ENCODE measurements at places on chromosomes 6 and 20.

DNA sequence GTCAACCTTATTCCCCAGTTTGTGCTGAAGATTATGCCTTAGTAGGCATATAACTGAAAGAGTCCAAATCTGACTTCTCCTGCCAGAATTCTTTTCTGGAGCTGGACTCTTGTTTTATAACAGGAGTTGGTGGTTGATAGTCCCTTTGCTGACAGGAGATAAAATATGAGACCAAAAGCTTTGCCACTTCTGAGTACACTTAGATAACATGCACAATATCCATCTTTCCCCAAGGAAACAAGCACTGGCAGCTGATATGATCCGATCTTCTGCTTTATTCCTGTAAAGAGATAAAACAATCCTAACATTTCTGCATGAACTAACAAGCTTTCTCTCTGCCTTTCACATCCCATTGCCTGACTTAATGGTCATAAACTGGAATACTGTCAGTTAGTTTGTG lies 1265.4 kb upstream of the ADGRB3 start:
- no peak for DNase-seq

GRCh38 chr6:155207223-155207622 lies 56.6 kb upstream of the CLDN20 start:
- no peak for DNase-seq

- no peak for DNase-seq
Observed at GRCh38 chr20:45152405-45152804, 22.3 kb upstream of the PI3 start.

- DNase-seq = no peak
Observed at GRCh38 chr6:50889935-50890334, 71.3 kb downstream of the TFAP2B start.

DNA sequence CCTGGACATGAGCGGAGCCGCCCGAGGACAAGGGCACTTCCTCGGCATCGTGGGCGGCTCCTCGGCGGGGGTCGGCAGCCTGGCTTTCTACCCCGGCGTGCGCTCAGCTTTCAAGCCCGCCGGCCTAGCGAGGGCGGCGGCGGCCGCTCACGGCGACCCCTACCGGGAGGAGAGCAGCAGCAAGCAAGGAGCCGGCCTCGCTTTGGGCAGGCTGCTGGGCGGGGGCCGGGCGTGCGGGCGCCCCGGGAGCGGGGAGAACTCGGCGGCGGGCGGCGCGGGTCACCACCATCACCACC lies 6.7 kb downstream of the PRDM13 start:
- DNase-seq = peak; percentile 62

DNA sequence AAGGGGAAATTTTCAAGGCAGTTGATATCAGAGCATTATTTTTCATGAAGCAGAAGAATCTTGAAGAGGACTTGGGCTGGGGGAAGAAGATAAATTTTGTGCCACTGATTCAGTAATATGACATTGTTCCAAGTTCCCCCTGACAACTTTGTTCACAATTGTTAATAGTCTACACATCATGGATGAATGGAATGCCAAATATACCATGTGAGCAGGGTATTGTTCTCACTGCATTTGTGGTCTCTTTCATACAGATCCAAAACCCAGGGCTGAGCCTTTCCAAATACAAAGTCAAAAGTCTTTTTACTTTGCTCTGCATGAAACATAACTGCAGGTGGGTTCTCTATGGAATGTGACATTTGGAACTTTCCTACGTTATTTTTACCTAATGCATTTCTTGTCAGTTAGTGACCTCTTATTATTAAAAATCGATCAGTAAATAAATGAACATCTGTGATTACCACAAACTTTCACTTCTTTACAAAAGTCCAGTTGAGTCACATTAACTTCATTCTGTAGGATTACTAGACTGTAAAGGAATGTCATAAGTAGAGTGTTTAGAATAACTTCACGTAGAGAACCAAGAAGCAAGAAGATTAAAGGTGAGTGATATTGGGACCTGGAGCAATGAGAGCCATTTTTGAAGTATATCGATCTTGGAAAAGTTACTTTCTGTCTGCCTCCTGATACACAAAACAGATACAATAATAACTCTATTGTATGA lies 100.9 kb downstream of the RCAN2 start:
- DNase-seq = no peak

GRCh38 chr6:33272275-33273128 lies 627 bp downstream of the RPS18 start:
- no peak for DNase-seq

DNA sequence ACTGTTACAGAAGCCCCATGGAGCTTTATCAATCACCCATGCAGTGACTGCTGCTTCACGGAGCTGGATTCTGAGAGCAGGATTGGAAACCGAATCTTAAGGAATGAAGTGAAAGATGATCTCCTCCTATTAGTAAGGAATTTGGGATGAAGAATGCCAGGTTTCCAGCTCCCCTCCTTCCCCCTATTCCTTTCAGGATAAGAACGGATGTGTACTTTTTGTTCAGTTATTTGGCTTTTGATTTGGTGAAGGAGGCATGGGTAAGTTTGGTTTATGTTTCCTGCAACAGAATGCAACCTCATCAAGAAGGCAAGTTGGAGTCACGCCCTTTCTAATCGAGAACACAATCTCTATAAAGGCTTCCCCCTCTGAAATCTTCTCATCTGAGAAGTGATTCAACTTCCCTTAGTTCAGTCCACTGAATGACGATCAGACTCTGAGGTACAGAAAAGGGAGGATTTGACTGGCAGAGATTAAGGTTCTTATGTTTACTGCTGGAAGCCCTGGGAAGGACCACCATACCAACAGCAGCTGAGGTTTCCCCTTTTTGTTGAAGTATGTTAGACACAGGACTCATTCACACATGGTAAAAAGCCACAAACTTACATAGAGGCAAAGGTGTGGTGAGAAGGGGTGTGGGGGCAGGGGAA lies 5.5 kb downstream of the ELMO2 start:
- peak; percentile 30 for DNase-seq

GRCh38 chr6:16518265-16518664 lies 243.0 kb downstream of the ATXN1 start:
- no peak for DNase-seq

GRCh38 chr20:25275813-25276532 lies 28.1 kb downstream of the PYGB start:
- no peak for DNase-seq

- DNase-seq = no peak
Observed at GRCh38 chr20:34389954-34390555, 27.0 kb downstream of the ITCH start.

DNA sequence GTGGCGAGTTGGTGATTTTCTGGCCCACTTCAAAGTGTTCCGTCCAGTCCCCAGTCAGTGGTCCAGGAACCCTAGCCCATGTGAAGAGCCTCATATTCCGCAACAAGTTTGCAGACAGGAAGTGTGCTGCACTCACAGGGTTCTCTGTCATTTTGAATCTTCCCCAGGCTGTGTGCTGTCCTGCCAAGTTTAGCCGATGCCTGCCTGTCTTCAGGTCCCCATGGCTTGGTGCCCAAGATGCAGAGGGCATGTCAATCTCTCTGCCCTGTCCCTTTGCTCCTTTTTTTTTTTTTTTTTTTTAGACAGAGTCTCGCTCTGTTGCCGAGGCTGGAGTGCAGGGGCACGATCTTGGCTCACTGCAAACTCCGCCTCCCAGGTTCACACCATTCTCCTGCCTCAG lies 69.9 kb upstream of the ATXN1 start:
- DNase-seq = no peak

DNA sequence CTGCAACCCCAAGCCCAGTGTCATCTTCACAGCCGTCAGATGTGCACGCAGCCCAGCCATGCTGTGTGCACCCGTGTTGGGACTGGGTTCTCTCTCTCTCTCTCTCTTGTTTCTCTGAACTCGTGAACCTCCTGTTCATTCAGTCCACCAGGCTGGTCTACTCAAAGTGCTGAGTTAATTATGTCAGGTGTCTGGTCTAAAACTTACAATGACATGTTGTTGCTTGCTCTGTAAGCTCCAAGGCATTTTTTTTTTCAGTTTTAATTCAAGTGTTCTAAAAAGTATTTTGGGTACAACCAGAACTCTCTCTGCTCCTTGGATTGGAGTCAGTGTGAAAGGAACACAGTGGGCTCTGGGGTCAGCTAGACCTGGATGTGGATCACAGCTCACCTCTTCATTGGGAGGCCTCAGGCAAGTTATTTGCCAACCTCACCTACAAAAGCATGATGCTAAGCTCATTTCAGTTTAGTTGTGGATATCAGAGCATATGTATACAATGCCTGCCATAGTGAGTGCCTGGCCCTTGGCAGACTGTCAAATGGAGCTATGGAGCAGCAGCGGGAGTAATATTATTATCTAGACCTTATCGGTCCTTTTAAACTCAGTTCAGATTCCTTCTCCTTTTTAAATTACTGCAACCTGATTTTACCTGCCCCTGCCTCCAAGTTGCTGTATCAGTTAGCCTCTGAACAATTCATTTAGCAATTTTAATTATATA lies 59.5 kb downstream of the PLEKHG1 start:
- no peak for DNase-seq

- no peak for DNase-seq
Observed at GRCh38 chr6:157260735-157261410, 62.4 kb downstream of the TMEM242 start.

GRCh38 chr6:73606428-73606827 lies 47.4 kb downstream of the SLC17A5 start:
- DNase-seq = no peak

DNA sequence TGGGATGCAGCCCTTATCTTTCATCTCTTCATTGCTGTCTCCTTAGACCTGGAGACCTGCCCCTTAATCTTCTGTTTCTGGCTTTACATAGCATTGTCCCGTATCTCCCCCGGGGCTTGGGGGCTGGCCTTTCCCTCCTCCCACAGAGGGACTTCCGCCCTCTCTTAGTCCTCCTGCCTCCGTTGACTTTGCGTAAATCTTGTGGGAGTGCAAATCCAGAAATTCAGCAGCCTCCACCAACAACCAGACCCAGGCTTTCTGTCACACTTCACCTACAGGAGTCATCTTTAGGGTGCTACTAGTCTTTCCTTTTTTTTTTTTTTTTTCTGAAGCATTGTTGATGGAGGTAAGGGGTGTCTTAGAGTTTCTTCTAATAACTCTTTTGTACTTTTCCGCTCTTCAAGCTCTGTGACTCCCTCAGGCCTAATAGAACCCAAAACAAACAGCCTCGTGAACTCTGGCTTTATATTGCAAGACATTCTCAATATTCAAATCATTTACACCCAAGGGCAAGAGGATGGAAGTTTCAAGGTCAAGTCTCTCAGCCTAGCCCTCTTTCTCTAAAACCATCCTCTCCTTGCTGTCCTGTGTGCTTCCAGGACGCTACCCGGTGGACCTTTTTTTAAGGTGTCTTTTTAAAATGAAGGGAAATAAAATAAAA lies 66.2 kb downstream of the RREB1 start:
- DNase-seq = no peak

DNA sequence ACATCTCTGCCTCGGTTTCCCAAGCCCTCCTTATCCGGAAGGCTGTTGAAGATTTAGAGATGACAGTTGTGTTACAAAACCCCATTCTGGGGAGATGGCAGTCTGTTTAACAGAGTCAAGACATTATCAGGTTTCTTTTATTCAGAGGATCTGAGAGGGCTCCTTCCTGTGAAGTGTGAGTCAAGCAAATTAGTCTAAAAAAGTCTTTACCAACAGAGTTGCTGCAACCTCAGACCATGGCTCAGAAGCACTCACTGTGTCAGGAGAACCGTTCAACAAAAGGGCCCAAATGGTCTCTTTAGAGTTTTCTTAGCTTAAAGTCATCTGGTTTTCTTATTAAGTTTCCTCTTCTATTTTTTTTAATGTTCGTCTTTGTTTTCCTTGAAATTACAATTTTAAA lies 717.8 kb downstream of the EPM2A start:
- DNase-seq = no peak

DNA sequence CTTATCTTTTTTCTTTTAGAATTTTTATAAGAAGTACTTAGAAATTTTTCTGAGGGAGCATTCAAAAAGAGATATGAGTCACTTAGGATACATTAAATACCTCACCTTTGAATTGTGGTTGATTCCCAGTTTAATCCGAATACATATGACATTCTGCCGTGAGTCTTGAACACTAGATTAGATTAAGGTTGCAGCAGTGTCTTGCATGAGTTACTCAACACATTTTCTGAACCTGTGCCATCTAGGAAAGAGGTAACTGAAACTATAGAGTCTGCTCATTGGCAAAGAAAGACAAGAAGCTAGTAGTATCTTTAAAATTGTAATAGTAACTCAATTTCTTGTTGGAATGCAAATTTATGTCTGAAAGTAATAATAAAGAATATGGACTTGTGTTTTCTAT lies 14.9 kb downstream of the PEX3 start:
- no peak for DNase-seq

DNA sequence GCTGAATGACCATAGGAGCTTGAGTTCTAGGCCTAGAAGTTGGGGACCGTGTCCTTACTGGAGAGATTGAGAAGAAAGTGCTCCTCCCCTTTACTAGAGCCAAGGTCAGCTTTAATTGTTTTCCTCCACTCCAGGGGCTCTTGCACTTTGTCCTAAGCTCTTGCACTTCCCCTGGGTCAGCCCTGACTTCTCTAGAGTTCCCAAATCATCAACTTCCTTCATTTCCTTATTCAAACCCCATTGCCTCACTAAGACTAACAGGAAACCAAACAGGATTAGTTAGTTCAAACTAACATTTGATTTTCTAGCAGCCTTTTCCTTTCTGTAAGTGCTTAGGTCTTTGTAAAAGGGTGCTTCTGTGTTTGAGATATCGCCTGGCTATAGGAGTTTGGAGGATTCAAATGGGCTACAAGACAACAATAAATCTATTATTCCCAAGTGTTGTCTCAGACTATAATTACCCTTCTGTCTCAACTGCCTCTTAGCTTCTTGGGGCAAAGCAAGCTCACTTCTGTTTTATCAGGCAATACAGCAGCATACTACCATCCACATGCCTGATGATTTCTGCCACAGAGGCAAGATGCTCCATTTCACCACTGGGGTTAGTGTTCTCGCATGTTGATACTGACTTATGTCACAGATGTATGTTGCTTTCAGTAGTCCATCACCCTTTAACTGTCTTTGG lies 12.8 kb upstream of the DTNBP1 start:
- DNase-seq = no peak

DNA sequence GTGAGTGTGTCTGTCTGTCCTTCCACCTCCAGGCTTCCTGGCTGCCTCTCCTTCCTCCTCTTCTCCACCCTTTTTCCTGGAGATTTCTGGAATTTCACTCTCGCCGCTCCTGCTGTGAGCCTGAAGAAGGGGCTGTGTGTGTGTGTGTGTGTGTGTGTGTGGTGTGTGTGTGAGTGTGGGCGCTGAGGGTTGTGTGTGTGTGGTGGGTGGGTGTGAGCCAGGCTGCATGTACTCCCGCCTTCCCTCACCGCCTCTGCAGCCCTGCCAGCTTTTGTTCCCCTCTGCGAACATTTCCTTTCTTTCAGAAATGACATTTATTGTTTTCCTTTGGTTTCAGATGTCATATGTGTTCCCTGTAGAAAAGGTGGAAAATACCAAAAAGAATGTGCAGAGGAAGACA lies 76.0 kb downstream of the SRC start:
- no peak for DNase-seq

GRCh38 chr6:26323525-26324294 lies 41.3 kb upstream of the BTN3A2 start:
- no peak for DNase-seq

All from GM03348 (cell line).